NCI-H1436 treated with DMSO at 0.1 percent for 48 hours (cell line): ENCODE measurements at places on chromosomes 16 and 17.

DNA sequence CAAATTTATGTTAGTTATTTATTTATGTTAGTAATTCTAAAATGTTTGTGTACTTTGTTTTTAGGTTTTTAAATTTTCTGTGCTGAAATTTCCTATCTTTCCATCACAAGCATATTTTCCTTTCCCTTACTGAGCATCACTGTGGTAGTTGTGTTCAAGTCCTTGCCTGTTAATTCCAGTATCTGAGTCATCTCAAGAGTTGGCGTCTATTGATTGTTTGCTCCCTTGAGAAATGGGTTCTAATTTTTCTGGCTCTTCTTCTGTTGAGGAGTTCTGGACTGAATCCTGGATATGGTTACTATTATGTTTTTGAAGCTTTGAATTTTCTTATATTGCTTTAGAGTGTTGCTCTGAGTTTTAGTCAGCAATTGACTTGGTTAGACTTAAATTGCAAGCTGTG, 56.3 kb downstream of the GAN start:
- no peak for DNase-seq

GRCh38 chr16:48558371-48558841, 51.6 kb downstream of the N4BP1 start:
- DNase-seq = no peak

DNA sequence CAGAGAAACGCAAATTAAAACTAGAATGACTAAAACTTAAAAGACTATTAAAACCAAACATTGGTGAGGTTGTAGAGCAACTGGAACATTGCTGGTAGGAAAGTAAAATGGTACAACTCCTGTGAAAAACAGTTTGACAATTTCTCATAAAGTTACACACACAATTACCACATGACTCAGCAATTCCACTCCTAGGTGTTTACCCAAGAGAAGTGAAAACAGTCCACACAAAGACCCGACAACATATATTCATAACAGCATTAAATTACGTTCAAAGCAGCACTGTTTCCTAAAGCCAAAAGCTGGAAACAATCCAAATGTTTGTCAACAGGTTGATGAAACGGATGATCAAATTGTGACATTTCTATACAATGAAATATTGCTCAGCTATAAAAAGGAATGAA, 26.5 kb upstream of the ALOX12 start:
- no peak for DNase-seq

DNA sequence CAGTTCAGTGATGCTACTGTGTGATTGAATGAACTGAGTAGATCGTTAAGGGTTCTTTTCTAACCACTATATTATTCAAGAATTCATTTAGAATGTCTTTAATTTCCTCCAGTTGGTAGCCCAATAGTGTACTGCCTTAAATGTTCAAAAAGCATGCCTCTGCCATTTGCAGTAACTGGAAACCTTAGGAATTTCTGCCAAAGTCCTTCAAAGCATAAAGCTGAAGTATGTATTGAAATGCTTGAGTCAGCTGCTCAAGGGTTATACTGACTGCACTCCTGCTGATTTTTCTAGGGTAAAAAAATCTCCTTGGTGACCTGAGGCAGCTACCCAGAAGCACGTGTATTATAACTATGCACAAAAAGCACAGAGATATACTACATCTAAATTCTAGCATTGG, 56.5 kb downstream of the SNTB2 start:
- no peak for DNase-seq

- no peak for DNase-seq
Measured at GRCh38 chr16:1825864-1826690, 548 bp downstream of the HAGH start.

DNA sequence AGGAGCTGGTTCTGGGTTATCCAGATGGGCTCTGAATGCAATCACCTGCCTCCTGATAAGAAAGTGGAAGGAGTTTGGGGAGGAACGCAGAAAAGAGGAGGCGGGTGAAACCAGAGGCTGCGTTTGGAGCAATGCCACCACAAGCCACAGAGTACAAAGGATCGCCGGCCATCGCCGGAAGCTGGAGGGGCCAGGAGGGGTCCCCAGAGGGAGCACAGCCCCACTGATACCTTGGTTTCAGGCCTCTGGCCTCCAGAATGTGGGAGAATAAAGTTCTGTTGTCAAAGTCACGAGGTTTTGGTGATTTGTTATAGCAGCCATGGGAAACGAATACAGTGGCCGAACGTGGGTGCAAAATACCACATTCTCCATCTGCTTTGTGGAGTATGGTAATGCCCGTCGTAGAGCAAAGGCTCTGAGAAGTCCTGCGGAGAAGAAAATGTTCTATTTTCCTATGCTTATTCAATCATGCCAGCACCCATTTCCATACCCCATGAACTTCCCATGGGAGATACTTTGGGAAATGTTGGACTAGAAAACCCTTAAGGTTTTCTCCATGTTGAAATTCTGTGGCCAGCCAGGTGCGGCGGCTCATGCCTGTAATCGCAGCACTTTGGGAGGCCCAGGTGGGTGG, 51.4 kb downstream of the ZDHHC7 start:
- no peak for DNase-seq

DNA sequence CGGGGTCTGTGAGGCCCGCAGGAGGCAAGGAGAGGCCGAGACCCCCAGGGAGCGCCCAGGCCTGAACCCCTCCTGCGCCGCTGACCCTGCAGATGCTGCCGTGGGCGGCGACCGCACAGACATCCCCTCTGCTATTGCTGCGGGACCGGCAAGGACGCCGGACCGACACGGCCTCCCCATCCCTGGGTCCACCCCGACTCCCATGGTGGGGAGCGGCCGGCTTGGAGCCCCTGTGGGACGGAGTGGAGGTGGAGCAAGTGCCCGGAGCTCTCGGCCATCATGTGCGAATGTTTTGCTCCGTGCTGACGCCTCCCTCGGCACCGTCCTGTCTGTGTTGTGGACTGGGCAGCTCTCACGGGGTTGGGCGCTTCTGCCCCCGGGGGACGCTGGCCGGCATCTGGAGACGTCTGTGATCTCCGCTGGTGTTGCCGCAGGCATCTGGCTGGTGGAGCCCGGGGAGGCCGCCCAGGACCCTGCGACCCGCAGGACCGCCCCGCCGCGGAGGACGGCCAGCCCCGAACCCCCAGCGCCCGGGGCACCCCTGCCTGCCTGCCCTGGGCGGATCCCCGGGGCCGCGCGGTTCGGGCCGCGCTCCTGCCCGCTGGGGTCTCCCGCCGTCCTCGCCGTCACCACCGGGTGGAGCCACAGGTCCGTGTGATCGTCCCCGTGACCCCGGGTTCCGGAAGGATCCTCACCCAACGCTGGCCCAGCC, 12.8 kb upstream of the GNG13 start:
- no peak for DNase-seq

DNA sequence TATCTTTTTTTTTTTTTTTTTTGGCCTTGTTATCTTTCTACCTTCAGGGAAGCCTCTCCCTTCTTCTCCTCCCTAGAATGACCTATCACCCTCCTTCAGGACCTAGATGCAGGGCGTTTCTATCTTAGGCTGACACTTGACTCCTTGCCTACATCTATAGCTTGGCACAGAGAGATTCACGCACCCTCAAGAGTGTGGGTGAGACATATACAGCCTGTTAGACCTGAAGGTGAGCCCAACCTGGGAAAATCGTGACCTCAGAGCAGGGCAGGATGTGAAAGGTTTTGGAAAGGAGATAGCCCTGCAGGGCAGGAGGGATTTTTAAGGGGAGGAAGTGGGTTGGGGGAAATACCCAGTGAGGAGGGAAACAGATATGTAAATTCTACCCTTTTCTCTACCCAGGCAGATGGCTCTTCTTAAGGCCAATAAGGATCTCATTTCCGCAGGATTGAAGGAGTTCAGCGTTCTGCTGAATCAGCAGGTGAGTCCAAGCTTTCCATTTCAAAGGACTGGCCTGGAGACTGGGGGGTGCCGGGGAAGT, at the start of gene AHSP:
Gene AHSP (plus strand): TSS at position 167 of the 541 bp plus-strand sequence. CDS start 240 bp downstream, at position 407.
- no peak for DNase-seq

DNA sequence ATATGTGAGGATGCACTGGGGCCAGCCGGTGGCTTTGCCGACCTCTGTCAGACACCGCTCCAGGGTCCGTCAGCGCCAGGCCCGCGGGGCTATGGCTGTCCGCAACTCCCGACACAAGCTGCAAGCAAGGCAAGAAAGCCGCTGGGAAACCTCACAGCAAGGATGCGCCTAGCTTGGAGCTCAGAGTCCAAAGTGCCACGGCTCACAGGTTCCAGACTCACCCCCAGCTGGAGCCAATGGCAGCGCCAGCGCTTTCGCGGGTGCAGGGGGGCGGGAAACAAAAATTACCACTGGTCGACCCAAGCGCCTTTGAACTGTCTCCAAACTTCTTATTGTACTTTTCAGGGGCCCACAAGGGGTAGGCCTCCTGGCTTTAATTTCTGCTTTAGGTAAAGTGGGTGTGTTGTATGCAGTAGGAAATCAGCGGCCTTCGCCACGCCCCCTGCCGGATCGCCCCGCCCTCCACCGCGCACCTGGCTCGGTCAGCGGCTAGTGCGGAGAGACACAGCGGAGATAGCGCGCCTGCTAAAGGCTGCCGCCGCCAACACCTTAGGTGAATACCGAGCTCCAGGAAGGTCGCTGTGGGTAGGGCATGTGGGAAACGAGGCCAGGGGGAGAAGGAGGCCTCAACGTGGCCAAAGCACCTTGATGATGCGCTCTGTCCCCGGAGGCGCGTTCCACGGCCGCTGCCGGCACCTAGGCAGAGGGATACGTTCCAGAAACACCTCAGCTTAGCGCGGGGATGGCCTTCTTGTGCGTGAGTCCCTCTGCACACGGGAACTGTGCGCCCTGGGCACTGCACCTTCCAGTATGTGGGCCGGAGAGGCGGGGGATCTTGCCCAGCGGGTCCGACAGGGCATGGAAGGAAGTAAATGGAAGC, 61.0 kb upstream of the RBL2 start:
- DNase-seq = no peak

DNA sequence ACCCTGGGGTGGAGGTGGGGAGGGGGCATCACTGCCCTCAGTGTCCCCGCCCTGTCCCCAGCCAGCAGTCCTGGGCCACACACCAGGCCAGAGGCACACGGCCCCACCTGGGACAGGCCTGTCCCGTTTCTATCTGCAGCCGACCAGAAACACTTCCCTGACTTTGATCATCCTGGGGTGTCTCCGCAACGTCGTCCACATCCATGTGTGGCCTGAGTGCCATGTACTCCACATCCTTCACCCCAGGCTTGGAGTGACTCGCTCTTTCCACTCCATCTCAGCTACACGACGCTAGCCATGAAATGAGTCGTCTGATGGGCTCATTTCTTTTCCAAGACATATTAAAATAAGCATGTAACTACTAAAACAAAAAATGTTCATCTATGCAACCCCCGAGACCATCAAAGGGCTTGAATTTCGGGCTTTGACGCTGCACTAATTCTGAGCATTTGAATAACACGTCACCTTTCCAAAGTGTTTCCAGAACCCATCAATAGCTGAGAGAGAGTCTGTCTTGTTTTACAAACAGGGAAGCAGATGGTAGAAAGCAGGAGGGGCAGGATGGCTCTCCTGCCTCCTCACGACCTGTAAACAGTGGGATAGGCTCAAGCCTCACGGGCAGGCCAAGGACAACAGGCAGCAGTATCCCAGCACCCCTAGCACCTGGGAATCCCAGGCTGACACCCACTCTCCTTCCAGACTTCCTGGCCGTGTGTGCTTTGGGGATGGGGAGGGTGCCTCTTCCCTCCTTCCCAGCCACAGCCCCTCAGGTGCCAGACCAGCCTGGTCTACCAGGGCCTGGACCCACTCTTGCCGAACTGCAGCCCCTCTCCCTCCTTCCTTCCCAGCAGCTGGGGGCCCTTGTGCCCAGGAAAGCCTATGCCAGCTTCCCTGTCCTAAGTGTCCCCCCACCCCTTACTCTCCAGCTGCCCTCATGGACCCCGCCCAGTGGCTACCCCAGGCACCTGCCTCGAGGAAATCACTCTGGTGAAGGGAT, 20.0 kb upstream of the RASD1 start:
- DNase-seq = no peak

GRCh38 chr16:28925386-28926228, 569 bp upstream of the RABEP2 start:
- DNase-seq = no peak

DNA sequence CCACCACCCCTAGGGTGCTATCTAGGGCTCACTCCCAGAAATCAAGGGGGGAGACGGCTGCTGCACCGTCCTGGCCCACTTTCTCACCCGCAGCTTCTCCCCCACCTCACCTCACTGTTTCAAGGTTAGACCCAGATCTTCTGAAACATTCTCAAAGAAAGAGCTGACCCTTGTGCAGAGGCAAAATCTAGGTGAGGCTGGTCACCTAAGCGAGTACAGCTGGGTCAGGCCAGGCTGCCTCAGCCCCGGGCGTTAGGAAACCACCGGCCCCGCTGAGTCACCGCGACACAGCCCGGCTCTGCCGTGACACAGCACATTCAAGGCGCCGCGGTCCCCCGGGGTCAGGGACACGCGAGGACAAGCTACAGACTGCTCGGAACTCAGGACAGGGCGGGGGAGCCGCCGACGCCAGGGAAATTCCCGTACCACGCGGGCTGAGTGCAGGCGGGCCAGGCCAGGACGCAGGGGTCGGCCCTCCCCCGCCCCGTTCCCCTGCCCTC, 27.1 kb downstream of the GNPTG start:
- DNase-seq = no peak

DNA sequence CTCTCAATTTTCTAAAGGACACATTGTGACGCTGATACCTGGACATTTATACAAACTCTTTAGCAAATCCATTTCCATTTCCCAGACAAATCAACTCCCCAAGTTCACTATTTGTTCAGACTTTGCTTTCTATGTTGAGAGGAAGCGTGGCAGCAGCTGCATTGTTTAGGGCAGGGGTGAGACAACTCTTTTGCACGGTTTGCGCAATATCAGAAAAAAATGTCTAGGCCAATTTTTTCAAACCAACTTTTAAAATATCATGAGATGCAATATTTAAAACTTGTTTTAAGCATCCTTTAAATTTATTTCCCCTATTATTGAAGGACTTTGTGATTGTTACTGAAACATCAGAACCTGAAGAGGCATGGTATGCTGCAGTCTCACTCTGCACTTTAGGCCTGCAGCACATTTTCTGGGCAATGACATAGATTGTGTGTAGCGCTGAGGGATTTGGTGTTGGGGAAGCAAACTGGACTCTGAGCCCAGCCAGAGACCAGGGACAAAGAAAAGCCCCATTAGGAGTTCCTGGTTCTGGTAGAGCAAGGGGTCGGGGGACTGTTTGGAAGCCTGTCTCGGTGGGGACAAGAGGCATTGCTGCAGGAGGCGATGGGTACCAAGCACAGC, 6.4 kb upstream of the CCDC182 start:
- no peak for DNase-seq

DNA sequence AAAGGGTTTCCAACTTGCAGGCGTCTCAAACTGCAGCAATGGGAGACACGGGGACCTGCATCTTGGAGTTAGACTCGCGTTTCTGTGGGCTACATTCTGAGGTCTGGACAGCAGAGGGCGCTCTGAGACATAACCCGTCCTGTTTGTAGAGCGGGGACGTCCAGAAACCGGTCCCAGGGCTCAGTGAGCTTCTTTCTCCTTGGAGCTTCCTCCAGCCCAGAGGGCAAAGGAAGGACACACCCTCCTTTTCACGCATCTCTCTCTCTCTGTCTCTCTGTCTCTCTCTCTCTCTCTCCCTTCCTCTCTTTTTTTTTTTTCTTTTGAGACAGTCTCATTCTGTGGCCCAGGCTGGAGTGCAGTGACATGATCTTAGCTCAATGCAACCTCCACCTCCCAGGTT, 19.8 kb downstream of the COX4I1 start:
- no peak for DNase-seq
